ENCODE measurements at places on chromosomes 5 and 9. TPM values are rescaled to one million over a fixed set of nuclear protein-coding genes. Genes with fewer than 3 reads are reported as not detected.

- no peak for DNase-seq
These were observed 50.2 kb downstream of the PLPP1 start for GRCh38 chr5:55484531-55484930.

DNA sequence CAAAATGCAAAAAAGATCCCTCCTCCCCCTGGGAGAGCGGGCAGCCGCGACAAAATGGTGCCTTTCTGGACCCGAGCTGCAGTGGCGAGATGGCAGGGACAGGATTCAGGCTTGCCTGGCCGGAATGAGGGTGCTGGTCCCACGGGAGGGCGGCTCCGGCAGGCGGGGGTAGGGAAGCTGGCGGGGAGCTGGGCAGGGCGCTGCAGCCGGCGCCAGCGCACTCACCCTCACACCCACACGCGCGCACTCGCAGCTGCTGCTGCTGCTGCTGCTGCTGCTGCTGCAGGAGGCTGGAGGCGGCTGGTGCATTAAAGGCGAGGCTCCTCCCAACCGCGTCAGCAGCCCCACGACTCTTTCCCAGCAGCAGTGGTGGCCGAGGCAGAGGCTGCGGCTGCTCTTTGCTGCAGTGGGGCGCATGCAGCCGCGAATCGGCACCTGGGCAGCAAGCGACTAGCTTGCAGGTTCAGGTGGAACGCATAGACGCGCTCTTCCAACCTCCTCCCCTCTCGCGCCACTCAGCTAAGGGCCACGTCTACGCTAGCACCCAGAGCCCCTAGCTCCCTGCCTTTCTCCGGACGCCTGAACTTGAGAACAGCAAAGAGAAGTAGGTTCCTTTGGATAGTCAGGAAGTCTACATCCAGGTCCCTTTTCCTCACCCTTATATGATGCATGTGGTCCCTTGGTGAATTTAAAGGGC, at the start of gene PPP2R2B:
PPP2R2B (minus strand) TSS at position 282 of the 697 bp plus-strand sequence.
- no peak for DNase-seq

- DNase-seq: peak; percentile 91
These were observed 122.9 kb upstream of the NFIL3 start for GRCh38 chr9:91546574-91546973.

- DNase-seq: no peak
These were observed 14.2 kb upstream of the CXXC5 start for GRCh38 chr5:139634028-139634325.

DNA sequence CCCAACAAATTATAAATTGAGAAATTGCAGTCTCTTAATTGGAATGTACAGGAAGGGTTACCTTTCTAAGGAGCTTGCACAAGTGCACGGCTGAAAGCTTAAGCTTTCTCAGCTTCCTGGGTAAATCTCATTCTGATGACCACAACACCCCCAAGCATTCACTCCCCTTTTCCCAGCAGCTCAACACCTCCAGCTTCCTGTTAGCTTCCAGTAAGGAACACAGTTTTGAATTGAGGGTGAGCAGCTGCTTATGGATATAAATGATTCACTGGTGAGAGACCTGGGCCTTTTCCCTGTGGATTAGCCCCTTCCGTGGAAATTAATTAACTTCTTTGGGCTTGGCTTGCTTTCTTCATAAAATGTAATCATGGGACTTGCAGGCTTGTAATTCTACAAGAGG, 101.2 kb downstream of the SLC28A3 start:
- DNase-seq: peak; percentile 53

GRCh38 chr5:143004361-143005145, 234.4 kb downstream of the ARHGAP26 start:
- no peak for DNase-seq

TNC gene
- 204 TPM for total RNA-seq

Data from bronchial epithelial cell (primary cell).